Muscle of arm (tissue), 14 donors: ENCODE measurements at places on chromosomes 1 and 21.

DNA sequence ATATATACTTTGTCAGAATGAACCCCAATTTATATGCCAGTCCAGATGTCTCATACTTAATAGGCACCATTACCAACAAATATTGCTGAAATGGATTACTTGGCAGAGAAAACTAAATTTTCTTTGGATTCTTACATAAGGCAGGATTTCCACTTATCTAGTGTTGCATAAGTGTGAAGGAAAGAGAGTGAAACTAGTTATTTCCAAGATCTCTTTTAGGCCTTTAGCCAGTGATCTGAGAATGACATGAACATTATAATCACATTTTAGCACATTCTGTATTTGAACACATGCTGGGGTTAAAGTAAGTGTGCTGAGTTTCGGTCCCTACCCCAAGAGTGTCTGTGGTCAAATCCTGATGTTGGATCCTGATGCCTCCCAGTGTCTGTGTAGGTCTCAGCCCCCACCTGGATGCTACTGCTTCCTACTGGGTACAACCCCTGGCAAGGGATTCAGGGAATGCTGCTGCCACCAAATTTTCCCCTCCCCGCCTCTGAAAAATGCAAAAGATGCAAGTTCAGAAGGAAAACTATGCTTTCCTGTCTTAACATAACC lies 11.2 kb downstream of the DDAH1 start:
- DNase-seq, result no peak

GRCh38 chr1:147549526-147549925 lies 8.2 kb downstream of the BCL9 start:
- DNase-seq, result no peak

DNA sequence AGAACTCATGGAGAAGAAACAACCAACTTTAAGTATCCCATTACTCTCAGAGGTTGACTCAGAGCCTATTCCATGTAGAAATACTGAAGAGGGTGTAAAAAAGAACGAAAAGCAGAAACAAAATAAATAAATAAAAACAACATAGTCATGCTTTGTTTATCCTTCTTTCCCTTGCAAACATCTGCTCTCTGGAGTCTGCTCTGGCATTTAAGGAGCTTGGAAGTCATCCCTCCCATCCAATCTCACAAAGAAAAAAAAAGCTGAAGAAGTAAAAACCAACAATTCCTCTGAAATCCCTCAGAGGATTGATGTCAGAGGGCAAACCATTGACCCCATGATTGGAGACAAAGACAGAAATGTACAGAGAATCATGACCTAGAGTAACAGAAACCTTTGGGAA lies 302.6 kb upstream of the GREM2 start:
- no peak for DNase-seq

- DNase-seq, result no peak
Observed at GRCh38 chr1:3761296-3762010, 9.2 kb downstream of the CCDC27 start.

- DNase-seq, result peak; percentile 88
Observed at GRCh38 chr1:109910123-109910962, at the start of gene CSF1. Gene CSF1 (plus strand): TSS chr1:109910849. CDS start chr1:109911024, 175 bp downstream.

GRCh38 chr1:240464099-240464498 lies 147.9 kb downstream of the GREM2 start:
- DNase-seq, result no peak

- DNase-seq, result no peak
Observed at GRCh38 chr1:22502202-22502601, 50.6 kb downstream of the ZBTB40 start.

GRCh38 chr1:199242147-199242546 lies 603.3 kb downstream of the PTPRC start:
- DNase-seq, result no peak

DNA sequence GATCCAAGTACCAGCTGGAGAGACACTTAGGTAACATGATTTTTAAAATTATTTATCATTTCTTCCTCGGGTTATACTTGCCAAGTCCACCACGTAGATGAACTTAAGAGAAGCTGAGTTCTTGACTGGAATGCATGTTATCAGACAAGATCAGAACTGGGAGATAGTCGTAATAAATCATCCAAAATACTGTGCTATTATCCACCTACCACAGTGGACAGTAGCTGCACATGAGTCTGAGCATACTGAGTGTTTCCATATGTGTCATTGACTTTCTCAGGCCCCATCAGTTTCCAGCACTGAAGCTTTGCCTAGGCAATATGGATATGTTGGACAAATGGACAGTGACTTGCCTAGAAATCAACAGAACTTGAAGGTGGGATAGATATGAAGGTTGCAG lies 77.9 kb upstream of the RRP15 start:
- no peak for DNase-seq

DNA sequence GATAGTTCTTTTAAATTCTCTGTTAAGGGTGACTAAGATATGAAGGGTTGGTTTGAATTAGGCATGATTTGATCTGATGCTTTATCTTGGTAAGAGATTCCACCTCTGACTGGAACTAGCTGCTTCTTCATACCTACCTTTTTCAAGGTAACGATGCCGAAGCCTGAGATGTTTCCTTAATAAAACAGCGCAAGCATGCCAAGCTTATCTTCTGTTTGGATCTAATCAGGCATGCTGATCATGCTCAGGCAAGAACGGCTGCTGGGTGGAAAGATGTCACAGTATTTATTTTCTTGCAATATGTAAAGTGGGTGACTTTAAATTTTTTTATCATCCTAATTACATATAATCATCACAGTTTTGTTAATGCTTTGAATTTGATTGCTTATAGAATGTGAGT lies 148.7 kb downstream of the ADGRL2 start:
- DNase-seq, result no peak

DNA sequence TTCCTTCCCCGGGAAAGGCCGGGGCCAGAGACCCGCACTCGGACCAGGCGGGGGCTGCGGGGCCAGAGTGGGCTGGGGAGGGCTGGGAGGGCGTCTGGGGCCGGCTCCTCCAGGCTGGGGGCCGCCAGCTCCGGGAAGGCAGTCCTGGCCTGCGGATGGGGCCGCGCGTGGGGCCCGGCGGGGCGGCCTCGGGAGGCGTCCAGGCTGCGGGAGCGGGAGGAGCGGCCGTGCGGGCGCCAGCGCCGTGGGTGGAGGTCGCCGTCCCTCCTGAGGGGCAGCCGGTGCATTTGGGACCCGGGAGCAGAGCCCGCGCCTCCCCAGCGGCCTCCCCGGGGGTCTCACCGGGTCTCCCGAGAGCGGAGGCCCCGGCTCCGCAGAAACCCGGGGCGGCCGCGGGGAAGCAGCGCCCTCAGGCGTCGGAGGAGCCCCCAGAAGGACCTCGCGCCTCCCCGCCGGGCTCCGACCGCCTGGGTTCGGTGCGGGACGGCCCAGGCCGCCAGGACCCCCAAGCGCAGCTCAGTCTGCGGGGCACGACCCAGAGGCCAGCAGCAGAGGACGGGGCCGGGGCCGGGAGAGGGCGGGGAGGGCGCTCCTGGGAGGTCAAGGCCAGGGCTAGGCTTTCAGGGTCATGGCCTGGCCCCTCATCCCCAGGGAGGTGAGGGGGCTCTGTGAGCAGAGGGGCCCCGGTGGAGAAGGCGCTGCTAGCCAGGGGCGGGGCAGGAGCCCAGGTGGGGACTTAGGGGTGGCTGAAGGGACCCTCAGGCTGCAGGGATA lies 7.2 kb upstream of the SLX9 start:
- no peak for DNase-seq

- no peak for DNase-seq
Observed at GRCh38 chr1:200226268-200226968, 183.4 kb downstream of the ZNF281 start.

GRCh38 chr1:14345946-14346550 lies 252.4 kb upstream of the KAZN start:
- DNase-seq, result no peak

GRCh38 chr1:248897412-248898337 lies 8.4 kb upstream of the PGBD2 start:
- no peak for DNase-seq

DNA sequence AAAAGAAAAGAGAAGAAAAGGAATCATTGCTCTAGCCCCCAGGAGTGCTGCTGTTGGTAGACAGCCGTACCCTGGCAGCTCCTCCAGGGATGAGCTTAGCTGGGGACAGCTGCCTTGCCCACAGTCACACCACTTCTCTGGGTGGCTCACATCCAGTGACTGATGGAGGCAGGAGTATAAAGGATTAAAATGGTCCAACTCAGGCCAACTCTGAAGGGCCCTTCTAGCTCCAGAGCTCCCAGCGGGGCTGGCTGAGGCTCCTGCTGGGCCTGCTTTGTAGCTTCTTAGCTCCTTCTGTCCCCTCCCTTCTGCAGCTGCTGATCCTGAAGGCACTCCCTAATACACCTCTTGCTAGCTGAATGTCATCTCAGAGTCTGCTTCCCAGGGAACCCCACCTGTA lies 4.4 kb downstream of the CITED4 start:
- DNase-seq, result peak; percentile 16

DNA sequence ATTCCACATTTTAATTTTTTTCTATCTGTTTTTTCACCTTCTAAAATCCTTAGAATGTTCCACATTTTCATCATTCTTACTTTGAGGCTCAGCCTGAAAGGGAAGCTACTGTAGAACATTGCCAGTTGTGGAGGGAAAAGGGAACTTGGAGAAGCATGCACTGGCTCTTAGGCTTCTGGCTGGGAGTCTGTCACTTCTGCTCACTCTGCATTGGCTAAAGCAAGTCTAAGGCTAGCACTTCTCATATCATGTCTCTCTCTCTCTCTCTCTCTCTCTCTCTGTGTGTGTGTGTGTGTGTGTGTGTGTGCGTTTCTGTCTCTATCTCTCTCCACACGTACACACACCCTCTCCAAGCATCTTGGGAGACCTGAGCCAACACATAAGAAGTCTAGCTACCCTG lies 49.6 kb upstream of the ADAR start:
- no peak for DNase-seq

- DNase-seq, result no peak
Observed at GRCh38 chr1:30665216-30666010, 58.0 kb downstream of the MATN1 start.

GRCh38 chr1:168343566-168343965 lies 62.9 kb downstream of the TBX19 start:
- DNase-seq, result no peak

GRCh38 chr1:28309702-28310101 lies 19.1 kb upstream of the MED18 start:
- no peak for DNase-seq

DNA sequence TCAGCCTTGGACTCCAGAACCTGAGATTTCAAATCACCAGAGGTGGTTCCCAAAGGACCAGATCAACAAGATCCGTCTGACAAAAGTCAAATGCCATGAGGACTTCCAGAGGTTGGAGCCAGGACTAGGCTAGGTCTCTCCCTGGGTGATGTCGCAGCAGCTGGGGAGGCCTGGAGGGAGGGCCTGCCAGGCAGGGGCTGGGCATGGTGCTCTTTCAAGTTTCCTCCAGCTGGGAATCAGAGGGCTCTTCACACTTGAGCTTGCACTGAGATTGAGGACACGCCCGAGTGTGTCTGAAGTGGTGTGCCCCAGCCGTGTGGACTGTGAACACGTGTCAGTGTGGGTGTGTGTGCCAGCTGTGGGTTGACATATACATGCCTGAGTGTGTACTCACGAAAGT lies 21.3 kb upstream of the RSPO1 start:
- DNase-seq, result no peak

DNA sequence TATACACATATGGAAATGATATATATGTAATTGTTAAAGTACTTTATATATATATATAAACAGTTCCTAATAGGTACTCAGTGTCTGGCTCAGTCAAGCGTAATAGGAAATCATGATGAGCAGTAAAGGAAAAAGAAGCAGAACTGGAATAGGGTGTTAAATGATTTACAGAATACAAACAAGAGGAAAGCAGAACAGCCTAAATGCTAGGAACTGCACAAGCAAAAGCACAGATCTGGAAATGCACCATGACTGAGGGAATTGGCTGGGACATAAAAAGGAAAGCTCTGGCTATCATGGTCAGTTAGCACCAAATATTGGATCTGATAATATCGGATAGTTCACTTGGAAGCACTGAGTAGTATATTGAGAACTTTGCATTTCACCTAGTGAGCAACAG lies 51.8 kb downstream of the SLC44A5 start:
- DNase-seq, result no peak

DNA sequence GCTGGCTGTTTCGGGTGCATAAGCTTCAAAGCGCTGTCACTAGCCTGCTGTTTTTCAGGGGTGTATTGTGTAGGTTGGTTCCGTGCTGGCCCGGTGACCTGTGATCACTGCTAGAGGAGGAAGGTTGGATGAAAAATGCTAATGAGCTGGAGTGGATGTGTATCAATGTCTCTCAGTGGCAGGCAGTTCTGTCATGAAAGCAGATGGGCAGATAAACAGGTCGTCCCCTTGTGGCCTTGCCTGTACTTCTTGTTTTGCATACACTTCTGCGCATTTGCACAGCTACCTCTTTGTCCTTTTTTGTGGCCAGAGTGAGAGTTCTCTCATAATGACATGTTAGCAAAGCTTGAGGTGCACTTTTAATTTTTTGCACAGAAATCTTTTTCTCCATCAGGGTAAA lies 2.9 kb downstream of the SELENON start:
- no peak for DNase-seq

DNA sequence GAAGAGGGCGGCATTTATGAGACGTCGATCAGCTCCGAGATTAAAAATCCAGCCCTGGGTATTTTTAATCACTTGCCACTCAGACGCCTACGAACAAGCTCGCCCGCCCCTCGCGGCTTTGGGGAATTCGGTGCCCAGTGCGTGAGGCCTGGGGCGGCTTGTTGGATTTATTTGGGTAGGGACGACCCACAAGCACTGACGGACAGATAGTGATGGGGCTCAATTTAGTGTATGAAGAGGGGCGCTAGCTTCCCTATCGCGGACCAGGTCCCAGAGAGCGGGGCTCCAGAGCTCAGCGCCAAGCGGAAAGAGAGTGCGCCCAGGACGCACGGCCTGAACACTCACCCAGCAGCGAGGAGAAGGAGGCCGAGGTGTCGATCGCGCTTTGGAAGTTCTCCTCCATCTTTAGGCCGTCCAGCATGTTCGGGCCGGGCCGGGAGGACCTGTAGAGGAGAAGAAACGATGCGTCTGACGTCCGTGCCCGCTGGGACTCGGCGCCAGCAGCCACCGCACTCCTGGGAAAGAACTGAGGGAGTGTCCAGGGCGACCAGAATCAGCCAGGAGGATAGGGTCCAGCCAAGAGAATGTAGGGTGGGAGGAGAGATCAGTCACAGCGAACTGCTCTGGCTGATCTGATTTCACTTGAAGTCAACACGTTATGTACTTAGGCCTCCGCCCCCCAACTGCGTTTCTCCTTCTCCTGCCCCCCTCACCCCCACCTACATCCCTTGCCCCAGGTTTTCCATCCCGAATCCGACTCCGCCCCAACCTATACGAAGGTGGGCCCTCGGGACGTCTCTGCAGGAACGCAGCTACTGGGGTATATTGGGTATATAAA lies 1.2 kb downstream of the LMX1A start:
- DNase-seq, result no peak

DNA sequence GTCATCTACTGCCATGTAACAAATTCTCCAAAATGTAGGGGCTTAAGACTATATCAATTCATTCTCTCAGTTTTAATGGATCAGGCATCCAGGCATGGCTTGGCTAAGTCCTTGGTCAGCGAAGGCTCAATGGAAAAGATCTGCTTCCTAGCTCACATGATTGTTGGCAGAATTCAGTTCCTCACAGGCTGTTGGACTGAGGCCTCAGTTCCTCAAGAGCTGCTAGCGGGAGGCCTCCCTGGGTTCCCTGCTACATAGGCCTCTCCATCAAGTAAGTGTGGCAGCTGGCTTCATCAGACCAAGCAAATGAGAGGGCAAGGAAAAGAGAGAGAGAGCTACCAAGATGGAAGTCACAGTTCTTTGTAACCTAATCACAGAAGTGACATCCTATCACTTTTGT lies 19.6 kb upstream of the EYA3 start:
- no peak for DNase-seq

GRCh38 chr1:232600424-232601258 lies 29.3 kb downstream of the SIPA1L2 start:
- no peak for DNase-seq
